ENCODE measurements at places on chromosomes 3 and 15. TPM values are rescaled to one million over a fixed set of nuclear protein-coding genes. Genes with fewer than 3 reads are reported as not detected.

The VPS8 gene
- total RNA-seq = 51.9 TPM

The EXD1 gene
- not detected for total RNA-seq

The FILIP1L gene
- 35.6 TPM for total RNA-seq

The CSTA gene
- not detected for total RNA-seq

The ECE2 gene
- total RNA-seq = not detected

The SLC9C1 gene
- total RNA-seq = not detected

The IGDCC3 gene
- not detected for total RNA-seq

The SH3GL3 gene
- total RNA-seq = not detected

The GPR156 gene
- total RNA-seq = 0.44 TPM

The CHMP2B gene
- total RNA-seq = 32.8 TPM

The DISP2 gene
- total RNA-seq = 0.14 TPM

The SPINK8 gene
- not detected for total RNA-seq

The C3orf20 gene
- total RNA-seq = under 0.01 TPM

The KBTBD13 gene
- not detected for total RNA-seq

The KIF9 gene
- total RNA-seq = 1.5 TPM

The CELF6 gene
- total RNA-seq = under 0.01 TPM

The ATP10A gene
- total RNA-seq = 2.6 TPM

The PLA1A gene
- not detected for total RNA-seq

The ALPK3 gene
- total RNA-seq = 0.57 TPM

The CCDC9B gene
- 58.1 TPM for total RNA-seq

The IL17RE gene
- 0.72 TPM for total RNA-seq

The RARB gene
- 1.8 TPM for total RNA-seq

The SLC7A14 gene
- total RNA-seq = 3.9 TPM

The TMCO5A gene
- total RNA-seq = not detected

The GNAT1 gene
- total RNA-seq = not detected

The BCL6 gene
- total RNA-seq = 17.5 TPM

The TMEM45A gene
- 33.6 TPM for total RNA-seq

The GRAMD1C gene
- 2.8 TPM for total RNA-seq

The GOLGA6L7 gene
- not detected for total RNA-seq

The BRK1 gene
- 79.9 TPM for total RNA-seq

The ITIH4 gene
- 0.88 TPM for total RNA-seq

The HCN4 gene
- not detected for total RNA-seq

The IGSF10 gene
- total RNA-seq = 0.14 TPM

The NRROS gene
- 2.0 TPM for total RNA-seq

The OSTN gene
- total RNA-seq = not detected

The CMTM8 gene
- total RNA-seq = not detected

The PARP15 gene
- total RNA-seq = 0.22 TPM

The GOLGA8G gene
- total RNA-seq = not detected

The CD200 gene
- total RNA-seq = 4.6 TPM

The CYP8B1 gene
- total RNA-seq = not detected

The LDHAL6B gene
- total RNA-seq = not detected

The HTR3E gene
- not detected for total RNA-seq

The CLRN1 gene
- total RNA-seq = not detected

The BSN gene
- total RNA-seq = 0.14 TPM

The SKOR1 gene
- total RNA-seq = 0.22 TPM

The TNFAIP8L3 gene
- total RNA-seq = 2.9 TPM

The FAM98B gene
- 8.1 TPM for total RNA-seq

The PRRT3 gene
- 2.6 TPM for total RNA-seq

The C3orf80 gene
- 5.7 TPM for total RNA-seq

The FOXB1 gene
- not detected for total RNA-seq

The KNG1 gene
- not detected for total RNA-seq

The BNC1 gene
- 26.5 TPM for total RNA-seq

The NCEH1 gene
- 57.3 TPM for total RNA-seq

All from placental pericyte (primary cell).